ENCODE measurements at places on chromosomes 1 and 21.

GRCh38 chr1:54008876-54009275 lies 9.1 kb downstream of the LDLRAD1 start:
- no peak for DNase-seq

- no peak for DNase-seq
Observed at GRCh38 chr1:150366416-150367296, 2.7 kb downstream of the RPRD2 start.

GRCh38 chr1:167689567-167689920 lies 32.2 kb upstream of the MPZL1 start:
- no peak for DNase-seq

DNA sequence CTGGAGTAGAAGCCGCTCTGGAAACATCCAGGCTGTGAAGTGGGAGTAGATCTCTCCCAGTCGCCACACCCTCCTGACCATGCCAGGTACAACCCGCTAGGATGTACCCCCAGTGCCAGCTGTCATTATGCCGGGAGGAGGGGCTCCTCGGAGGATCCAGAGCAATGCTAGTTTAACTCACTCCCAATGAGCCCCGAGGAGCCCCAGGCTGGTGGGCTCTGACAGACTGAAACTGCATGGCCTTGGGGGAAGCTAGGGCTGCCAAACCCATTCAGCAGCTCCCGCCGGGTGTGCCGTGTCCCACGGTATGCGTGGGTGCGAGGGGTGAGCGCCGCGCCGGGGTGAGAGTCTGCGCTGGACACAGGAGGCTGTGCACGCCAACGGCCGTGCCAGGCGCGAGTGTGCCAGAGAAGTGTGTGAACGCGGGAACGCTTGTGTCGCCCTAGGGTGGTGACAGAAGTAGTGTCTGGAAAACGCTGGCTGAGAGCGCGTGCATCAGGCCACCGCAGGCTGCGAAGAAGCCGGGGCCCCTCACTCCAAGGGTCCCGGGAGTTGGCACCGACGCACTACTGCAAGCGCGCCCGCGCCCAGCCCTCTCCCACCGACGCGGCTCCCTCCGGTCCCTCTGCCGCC lies 177.1 kb upstream of the EDN2 start:
- no peak for DNase-seq

DNA sequence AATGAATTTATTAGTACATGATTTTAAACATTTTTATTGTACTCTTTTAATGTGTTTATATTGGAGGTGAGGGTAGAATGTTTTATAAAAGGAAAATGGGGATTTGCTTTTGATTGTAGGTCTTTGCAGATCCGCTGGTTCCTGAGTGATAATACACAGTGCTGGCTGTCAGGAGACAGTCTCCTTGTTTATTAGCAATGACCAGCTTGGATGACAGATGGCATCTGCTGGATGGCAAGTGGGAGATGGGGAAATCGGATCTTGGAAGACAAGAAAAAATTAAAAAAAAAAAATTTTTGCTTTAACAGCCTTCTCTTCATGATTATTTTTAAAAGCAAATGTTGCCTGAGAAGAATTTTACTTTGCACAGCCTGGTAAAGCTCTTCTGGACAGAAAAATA lies 4.4 kb upstream of the PHTF1 start:
- no peak for DNase-seq
